ENCODE measurements at places on chromosomes 5 and 9. TPM values are rescaled to one million over a fixed set of nuclear protein-coding genes. Genes with fewer than 3 reads are reported as not detected.

PCDHA3 gene
- total RNA-seq = 1.0 TPM

HCN1 gene
- total RNA-seq = 0.52 TPM

- no peak for DNase-seq
- H3K4me3 ChIP-seq = no peak overlapping the region
- no peaks in the 10 kb centered on the region for H3K36me3 ChIP-seq
- no peaks in the 10 kb centered on the region for H3K4me1 ChIP-seq
- H3K27me3 ChIP-seq = no peaks in the 10 kb centered on the region
- no peak overlapping the region for H3K27ac ChIP-seq
Measured at GRCh38 chr5:156497804-156498208, 170.8 kb downstream of the SGCD start.

DNA sequence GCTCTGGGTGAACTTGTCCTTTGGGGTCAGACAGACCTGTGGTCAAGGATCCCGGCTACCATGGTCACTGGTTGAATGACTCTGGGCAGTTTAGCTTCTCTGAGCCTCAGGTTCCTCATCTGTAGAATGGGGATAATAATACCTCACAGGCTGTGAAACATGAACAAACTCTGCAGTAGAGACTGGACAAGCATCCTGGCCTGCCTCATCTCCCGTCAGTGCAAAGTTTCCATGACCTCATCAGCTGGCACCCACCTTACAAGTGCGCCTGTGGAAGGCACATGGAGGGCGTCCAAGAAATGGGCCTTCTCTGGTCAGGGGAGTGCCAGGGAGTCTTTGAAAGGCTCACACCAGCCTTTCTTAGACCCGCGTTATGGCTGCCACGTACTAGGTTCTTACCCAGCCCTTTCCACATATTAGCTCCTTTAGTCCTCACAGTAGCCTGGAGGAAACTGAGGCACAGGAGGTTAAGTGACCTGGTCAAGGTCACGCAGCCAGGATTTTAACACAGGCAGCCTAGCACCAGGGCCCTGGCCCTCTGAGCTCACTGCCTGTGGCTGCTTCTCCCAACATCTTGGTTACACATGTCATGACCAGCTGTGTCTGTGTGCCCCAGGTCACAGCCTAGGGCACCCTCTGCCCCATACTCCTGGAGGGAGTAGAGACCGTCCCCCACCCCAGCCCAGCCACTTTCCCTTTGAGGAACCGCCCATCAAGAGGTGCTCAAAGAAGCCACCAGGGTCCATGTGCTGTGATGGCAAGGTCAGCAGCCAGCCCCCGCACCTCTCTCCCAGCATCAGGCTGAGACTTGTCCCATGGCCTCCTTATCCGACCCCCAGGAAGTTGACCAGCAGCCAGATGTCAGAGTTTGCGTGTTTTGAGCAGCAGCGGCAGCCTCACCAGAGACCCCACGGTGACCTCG is 39.4 kb upstream of the RPL26L1 start:
- DNase-seq = no peak
- peaks cover 5% of the 10 kb centered on the region for H3K36me3 ChIP-seq
- no peak overlapping the region for H3K4me3 ChIP-seq
- no peak overlapping the region for H3K27ac ChIP-seq
- H3K4me1 ChIP-seq = no peaks in the 10 kb centered on the region
- H3K27me3 ChIP-seq = no peaks in the 10 kb centered on the region

GRCh38 chr5:88677943-88678769 is 204.8 kb downstream of the MEF2C start:
- H3K36me3 ChIP-seq = no peaks in the 10 kb centered on the region
- peaks cover 36% of the 10 kb centered on the region for H3K4me1 ChIP-seq
- no peak overlapping the region for H3K27ac ChIP-seq
- no peaks in the 10 kb centered on the region for H3K27me3 ChIP-seq
- no peak overlapping the region for H3K4me3 ChIP-seq

- H3K27ac ChIP-seq = peak overlapping the region; percentile 94
- peak; percentile 17 for DNase-seq
- no peaks in the 10 kb centered on the region for H3K27me3 ChIP-seq
- H3K4me1 ChIP-seq = peaks cover 32% of the 10 kb centered on the region
- no peaks in the 10 kb centered on the region for H3K36me3 ChIP-seq
Measured at GRCh38 chr5:108382784-108383330, 959 bp upstream of the FBXL17 start.

GRCh38 chr5:157828105-157828943 is 30.6 kb downstream of the CLINT1 start:
- peaks cover 16% of the 10 kb centered on the region for H3K4me1 ChIP-seq
- H3K27me3 ChIP-seq = no peaks in the 10 kb centered on the region
- DNase-seq = no peak
- H3K36me3 ChIP-seq = no peaks in the 10 kb centered on the region
- H3K27ac ChIP-seq = peak overlapping the region; percentile 16

- H3K27me3 ChIP-seq = no peaks in the 10 kb centered on the region
- no peaks in the 10 kb centered on the region for H3K4me1 ChIP-seq
- H3K27ac ChIP-seq = no peak overlapping the region
- H3K36me3 ChIP-seq = no peaks in the 10 kb centered on the region
Measured at GRCh38 chr5:135105105-135105484, 71.1 kb upstream of the PITX1 start.
